ENCODE measurements at places on chromosomes 3 and 15.

DNA sequence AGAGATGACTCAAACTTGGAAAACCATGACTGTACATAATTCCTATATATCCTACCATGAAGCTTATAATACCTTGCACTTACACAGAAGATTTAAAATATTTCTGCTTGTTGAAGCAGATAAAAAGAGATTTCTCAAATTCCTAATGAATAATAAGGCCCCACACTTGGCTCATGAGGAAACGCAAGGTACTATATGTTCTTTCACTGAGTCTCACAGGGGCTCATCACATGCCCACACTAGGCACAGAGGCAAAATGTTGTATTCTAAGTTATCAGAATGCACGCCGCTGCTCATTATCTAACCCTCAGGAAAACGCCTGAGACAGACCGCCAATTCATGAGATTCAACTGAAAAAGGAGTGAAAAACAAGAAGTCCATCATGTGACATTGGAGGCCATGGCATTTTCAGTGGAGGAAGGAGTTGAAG, 5.6 kb downstream of the MYO1E start:
- no peak for DNase-seq

DNA sequence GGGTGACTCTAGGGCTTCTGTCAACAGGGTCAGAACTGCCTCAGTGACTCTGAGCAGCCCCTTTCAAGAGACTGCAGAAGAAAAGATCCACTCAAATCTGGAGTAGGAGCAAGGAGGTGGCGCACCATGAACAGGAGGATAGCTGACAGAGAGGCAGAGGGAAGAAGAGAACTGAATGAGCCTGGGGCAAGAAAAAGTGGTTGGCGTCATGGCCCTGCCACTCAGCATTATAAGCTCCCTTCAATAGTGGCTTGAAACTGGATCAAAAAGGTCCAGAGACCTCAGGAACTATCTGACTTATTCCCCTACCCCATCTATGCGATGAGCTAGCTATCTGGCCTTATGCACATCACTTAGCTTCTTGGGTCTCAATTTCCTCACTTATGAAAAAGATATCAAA, 66.6 kb downstream of the NCEH1 start:
- DNase-seq, result no peak

- DNase-seq, result no peak
Observed at GRCh38 chr3:52132041-52132440, 22.2 kb downstream of the POC1A start.

DNA sequence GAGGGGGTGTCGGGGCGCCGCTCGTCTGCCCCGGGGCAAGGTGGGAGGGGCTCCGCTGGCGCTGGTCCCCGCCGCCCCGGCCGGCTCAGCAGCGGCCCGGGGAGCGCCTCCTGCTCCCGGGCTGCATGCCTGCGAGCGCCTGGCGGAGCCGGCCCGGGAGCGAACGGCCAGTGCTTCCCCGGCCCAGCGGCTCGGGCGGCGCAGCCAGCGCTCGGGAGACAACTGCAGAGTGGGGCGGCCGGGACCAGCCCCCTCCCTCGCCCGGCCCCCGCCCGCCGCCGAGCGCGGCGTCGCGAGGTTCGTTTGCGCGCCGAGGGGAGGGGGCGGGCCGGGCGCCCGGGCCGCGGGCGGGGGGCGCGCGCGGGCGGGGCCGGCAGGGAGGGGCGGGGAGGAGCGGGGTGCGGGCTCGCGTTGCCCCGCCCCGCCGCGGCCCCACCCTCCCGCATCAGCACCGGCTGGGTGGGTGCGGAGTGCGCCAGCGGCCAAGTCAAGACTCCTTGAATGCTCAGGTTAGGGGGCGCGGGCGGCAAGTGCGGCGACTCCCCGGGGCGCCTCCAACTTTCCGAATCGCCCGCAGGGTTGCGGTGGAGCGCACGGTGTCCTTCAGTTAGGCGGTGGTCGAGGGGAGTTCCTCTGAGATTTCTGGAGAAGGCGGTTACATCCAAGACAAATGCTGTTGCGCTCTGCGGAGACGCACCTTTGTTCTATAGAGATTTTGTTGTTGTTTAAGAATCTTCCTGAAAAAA, at the start of gene RGMA:
Gene RGMA (minus strand): TSS at position 231 of the 746 bp plus-strand sequence. CDS start 279 bp downstream, outside the sequence.
- peak; percentile 71 for DNase-seq

GRCh38 chr3:177646749-177647148, 449.5 kb upstream of the TBL1XR1 start:
- DNase-seq, result no peak

DNA sequence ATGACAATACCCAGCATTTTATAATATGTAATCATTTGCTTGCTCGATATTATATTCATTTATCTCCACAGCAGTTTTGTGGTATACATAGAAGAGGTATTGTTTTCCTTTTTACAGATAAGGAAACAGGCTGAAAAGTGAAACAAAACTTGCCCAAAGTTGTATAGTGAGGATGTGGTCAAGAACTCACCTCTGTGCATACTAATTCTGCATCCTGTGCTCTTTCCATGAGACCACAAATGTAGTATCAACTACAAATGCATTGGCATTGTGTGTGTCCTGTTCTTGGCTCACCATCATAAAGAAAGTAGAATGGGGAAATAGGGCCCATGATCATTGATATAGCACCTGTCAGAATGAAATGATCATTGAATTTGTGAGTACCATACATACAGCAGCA, 167.3 kb downstream of the NECTIN3 start:
- no peak for DNase-seq

DNA sequence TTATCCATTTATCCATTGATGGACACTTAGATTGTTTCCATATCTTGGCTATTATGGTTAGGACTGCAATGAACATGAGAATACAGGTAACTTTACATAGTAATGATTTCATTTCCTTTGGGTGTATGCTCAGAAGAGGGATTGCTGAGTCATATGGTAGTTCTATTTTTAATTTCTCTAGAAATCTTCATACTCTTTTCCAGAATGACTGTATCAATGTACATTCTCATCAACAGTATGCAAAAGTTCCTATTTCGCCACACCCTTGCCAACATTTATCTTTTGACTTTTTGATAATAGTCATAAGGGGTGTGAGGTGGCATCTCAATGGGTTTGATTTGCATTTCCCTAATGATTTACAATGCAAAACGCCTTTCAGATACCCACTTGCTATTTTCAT, 6.2 kb upstream of the NIPA1 start:
- no peak for DNase-seq

- DNase-seq, result no peak
Observed at GRCh38 chr3:43752905-43753304, 62.2 kb downstream of the ABHD5 start.

- DNase-seq, result no peak
Observed at GRCh38 chr3:128577711-128578110, 72.9 kb downstream of the RPN1 start.

- no peak for DNase-seq
Observed at GRCh38 chr3:43034200-43034599, 55.1 kb downstream of the GASK1A start.
